ENCODE measurements at places on chromosomes 2 and 18.

- DNase-seq = no peak
These were observed 41.6 kb downstream of the ZBTB14 start for GRCh38 chr18:5253910-5254309.

DNA sequence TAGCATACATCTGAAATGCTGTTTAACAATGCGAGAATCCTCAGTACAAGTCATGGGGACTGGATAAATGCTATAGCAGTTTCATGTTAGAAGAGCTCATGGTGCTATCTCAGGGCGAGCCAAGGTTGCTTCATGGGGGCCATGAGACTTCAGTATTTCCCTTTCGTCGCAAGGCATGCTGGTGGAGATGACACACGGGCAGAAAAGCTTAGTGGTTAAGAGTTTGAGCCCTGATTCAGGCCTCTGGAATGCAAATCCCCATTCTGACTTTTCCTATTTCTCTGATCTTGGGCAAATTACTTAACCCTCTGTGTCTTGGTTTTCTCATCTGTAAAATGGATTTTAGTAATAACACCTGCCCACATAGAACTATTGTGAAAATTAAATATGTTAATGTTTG is 57.4 kb upstream of the EPHA4 start:
- DNase-seq = no peak

DNA sequence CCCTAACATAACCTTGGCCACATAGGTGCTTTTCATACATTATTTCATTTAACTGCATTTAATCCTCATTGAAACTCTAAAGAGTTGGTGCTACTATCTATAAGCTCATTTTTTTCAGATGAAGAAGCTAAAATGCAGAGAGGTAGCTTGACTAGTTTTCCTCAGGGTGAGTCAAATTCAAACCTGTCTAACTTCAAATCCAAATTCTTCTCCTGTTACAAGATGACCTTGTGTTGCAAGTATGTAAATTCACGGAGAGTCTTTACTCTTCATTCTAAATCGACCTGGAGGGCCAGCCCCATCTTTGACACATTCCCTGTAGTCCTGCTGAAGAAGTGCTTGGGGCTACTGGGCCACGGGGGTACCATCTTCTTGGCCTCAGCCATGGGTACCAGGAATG is 8.2 kb upstream of the SETBP1 start:
- DNase-seq = no peak

DNA sequence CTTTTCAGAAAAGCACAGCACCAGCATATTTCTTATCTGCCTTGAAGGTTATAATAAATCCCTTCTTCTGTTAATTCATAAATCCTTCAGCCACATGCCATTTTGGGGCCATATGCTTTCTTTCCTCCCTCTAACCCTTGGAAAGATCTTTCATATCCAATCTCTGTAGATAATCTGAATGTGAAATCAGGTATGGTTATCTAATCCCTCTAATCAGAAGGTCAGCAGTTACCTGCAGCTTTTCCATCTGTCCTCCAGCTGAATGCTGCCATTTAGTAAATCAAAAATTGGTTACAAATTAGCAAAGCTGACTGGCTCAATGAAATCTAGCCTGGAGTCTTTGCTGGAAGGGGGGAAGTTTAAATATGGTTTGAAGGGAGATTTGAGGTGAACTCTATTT is 230.5 kb downstream of the PIK3C3 start:
- no peak for DNase-seq

DNA sequence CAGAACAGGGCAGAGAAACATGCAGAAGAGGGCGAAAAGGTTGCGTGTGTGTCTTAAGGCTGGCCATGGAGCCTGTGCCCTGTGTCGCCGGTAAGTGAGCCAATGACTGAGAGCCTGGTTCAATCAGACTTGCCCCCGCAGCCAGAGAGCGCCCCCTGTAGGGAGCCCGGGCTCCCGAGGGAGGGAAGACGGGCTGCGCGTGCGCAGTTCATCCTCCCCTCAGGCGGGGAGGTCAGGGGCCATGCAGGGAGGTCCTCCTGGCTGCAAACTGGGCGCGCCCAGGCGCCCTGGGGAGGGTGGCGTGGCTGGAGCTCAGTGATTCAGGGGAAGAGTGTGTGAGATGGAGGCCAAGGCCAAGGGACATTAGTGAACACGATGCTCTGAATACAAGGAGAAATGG is 276.6 kb downstream of the PHLPP1 start:
- DNase-seq = no peak

DNA sequence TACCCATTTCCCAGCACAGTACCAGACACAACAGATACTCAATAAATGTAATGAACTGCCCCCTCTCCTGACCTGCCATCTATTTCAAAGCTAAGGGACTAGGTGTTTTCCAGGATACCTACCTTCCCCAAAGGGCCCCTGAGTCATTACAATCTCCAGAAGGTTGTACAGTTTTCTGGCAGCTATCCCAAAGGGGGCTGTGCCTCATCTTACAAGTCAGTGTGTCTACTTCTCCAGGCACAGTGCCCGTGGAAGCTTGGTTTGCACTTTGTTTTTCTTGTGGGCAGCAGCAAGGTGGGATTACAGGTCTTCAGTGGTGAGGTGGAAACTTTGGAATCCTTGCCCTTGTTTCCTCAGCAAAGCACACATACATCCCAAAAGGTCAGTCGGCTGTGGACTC is 62.8 kb upstream of the CYP26B1 start:
- DNase-seq = no peak

All from DMS153 (cell line).